Brain pericyte (primary cell): ENCODE measurements at places on chromosomes 3 and 15.

GRCh38 chr3:5431146-5431545 lies 243.6 kb downstream of the EDEM1 start:
- no peak for DNase-seq

DNA sequence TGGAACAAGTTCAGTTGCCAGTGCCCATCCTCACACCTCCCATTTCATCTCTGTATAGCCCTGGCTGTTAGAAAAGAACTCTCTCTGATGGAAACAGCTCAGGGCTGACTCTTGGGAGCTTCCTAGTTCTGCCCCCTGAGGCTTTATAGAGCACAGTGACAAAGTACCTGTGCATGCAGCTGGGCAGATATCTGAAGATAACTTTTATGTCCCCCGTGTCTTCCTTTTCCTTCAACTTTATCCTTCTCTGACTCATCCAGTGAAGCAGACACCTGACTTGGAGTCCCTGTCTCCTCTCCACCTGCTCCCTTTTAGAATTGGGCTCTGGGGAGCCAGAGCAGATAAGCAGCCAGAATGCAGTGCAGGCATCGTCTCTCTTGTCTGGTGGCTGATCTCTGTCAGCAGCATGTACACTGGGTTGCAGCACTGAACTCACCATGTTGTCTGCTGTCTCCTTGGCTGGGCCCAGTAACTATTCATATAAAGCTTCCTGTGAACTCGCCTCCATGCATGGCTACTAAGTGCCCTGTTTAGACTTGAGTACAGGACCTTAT lies 53.9 kb upstream of the PLXNA1 start:
- DNase-seq, result no peak

DNA sequence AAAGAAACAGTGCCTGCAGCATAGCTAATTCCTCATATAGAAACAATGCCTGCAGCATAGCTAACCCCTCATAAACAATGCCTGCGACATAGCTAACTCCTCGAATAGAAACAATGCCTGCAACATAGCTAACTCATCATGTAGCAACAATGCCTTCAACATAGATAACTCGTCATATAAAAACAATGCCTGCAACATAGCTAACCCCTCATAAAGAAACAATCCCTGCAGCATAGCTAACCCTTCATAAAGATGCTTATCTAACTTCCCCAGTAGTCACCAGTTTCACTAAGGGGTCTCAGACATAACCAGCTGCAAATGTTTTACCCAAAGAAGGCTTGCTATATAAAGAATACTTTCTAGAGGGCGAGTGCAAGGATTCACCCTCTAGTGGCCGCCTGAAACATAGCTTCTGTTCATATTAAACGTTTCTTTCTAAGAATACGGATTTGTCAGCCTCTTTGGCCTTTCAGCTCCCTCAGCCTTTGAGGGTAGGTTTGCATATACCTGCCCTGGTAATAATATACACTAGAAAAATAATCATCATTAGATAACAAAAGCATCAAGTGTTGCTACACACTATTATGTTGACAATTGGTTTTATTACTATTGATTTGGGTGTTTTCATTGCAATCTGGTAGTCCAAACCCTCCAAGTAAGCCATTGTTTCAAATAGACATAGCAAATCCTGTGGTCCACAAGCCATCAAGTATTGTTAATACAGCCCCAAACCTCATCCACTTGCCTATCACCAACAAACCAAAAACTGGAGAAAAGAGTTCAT lies 44.4 kb upstream of the FAN1 start:
- DNase-seq, result no peak

GRCh38 chr3:50278123-50278879 lies 586 bp upstream of the LSMEM2 start:
- DNase-seq, result no peak

GRCh38 chr15:99970891-99971430 lies 237.7 kb upstream of the LYSMD4 start:
- no peak for DNase-seq

DNA sequence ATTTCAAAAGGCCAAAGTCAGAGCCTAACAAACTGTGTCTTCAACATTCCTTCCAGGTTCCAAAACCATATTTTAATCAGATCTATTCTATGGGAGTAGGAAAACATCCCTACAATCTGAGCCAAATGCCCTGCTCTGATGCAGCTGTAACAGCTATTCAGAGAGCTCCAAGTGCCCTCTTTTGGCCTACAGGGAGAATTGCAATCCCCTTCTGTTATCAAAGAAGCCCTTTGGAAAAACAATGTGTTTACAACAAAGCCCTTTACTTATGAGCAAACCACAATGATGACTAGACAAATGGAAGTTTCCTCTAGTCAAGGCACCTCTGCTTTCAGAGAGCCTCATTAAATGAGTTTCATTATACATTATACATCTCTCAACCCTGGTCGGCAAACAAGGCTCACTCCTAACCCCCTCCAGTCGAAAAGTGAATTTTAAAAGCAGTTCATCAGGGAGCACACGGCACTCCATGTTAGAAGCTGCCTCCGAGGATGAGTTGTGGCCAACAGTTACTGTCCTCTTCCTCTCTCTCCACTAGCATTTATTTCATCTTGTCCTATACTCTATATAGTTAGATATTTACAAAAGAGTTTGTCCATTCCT lies 42.6 kb upstream of the TMCO5A start:
- DNase-seq, result no peak

DNA sequence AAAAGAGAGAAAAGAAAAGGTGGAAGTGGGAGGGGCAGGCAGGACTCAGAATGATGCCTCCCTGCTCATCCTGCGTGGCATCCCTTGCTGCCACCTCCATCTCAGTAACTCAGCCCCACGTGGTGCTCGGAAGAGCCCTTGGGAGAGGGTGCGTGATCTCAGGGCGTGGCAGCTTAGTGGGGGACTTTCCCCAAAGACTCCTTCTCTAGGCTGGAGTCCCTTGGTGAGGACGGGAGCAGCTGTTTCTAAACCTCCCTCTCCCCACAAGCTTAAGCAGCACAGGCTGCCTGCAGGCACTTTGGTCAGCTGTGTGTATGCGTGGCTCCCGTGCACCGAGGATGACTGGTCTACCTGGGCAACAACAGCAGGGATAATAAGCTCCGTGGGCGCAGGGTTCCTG lies 7.4 kb upstream of the ANPEP start:
- DNase-seq, result no peak

GRCh38 chr3:129557548-129557894 lies 14.5 kb downstream of the H1-8 start:
- no peak for DNase-seq

DNA sequence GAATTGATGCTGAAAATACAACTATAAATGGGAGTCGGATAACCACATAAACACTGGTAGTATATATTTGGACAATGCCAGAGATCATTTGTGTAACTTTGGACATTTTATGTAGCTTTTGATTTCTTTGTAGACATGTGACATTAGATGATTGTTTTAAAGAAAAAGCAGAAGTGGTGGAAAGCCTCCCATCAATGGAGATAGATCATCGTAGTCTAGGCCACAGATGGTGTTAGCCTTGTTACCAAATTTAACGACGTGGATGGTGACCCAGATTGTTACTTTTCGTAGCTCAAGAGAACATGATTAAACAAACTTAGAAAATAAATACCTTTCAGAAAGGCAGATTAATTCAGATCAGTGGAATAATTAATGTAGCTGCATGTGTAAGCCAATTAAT lies 8.8 kb downstream of the CACNA1D start:
- no peak for DNase-seq

GRCh38 chr3:159191447-159191846 lies 389.6 kb downstream of the MFSD1 start:
- no peak for DNase-seq

DNA sequence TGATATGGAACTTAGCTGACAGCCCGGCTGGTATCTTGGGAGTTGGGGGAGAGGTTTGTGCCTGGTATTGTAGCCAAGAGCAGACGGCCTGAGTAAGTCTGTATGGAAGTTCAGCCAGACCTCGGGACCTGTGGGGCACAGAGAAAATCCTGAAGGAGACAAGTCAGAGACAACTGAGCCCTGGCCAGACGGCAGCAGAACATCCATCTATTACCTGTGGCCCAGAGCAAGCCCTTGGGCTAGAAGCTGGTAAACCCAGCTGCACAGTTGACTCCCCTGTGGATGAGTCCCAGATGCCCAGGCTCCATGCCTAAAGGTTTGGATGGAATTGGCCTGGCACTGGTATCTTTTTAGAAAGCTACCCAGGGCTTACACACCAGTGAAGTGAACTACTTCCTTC lies 70.4 kb upstream of the DLG1 start:
- DNase-seq, result no peak

DNA sequence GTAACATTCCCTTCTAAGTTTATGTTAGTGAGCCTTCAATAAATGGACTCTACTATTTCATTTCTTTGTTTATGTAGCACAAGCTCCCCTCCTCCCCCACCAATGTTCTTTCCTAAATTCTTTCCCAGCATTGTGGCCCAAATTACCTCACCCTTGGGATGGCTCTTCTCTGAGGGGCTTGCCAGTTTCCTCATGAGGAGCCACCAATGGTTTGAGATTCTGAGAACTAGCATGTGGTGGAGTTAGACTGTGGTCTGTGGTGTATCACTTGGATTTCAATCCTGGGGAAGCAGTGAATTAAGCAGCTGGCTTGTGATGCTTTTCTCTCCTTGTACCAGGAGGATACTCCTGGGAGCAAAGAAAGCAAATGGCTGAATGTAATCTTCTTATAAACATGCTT lies 50.0 kb upstream of the NPHP3 start:
- no peak for DNase-seq

GRCh38 chr3:30356866-30357753 lies 249.3 kb upstream of the TGFBR2 start:
- DNase-seq, result no peak

- DNase-seq, result peak; percentile 54
Observed at GRCh38 chr3:149273096-149273751, 51.6 kb upstream of the CP start.

GRCh38 chr3:195020921-195021320 lies 250.0 kb downstream of the XXYLT1 start:
- DNase-seq, result no peak

- DNase-seq, result no peak
Observed at GRCh38 chr3:158452334-158452733, 118.7 kb upstream of the MLF1 start.

DNA sequence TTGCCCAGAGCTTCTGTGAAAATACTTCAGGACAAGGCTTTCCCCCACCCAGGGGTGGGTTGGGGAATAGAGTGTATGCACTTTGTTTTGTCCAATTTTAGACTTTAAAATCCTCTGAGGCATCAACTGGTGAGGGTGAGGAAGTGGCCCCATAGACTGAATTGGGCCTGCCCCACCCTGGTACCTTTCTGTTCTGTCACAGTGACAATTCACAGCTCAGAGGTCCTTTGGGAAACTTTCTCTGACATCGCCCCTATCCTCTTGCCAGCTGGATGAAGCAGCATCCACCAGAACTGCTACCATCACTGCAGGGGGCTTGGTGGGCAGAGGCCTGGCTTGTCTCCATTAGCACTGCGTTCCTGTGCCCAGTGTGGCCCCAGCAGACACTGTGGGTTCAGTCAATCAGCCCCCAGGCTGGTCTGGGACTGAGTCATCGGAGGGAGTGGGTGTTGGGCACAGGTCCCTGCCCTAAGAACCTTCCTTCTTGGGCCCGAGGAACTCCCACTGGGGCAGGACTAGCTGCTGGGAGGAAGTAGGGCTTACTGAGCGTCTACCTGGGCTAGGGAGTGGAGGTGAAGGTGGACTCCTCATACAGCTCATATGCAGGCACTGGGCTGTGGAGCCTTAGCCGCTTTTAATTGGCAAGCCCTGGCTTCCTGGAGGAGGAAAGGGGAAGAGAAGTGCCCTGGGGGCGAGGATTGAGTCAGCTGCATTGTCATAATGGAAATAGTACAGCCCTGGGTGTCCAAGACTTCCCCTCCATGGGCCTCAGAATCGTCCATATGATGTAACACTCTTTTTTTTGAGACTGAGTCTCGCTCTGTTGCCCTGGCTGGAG lies 1.5 kb upstream of the PPM1M start:
- DNase-seq, result no peak

GRCh38 chr15:88315221-88315878 lies 58.8 kb upstream of the NTRK3 start:
- no peak for DNase-seq

- DNase-seq, result peak; percentile 57
Observed at GRCh38 chr3:115350606-115351005, 203.5 kb upstream of the ZBTB20 start.

GRCh38 chr3:151900460-151900859 lies 27.0 kb downstream of the SUCNR1 start:
- DNase-seq, result no peak

DNA sequence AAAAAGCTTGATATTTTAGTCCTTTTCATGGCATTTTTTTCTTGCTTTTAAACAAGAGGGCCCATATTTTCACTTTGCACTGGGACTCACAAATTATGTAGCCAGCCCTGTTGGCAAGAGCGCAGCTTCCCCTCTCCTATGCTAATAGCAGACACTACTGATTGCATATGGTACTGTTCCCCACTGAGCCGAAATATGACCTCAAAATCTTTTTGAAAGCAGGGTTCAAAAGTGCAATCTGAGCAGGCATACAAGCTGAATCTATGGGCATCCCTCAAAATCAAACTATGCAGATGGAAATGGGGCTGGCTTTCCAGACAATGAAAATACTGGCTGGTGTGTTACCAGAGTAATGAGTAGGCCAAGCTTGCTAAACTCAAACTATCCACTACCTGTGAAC lies 225.2 kb upstream of the SETMAR start:
- no peak for DNase-seq

DNA sequence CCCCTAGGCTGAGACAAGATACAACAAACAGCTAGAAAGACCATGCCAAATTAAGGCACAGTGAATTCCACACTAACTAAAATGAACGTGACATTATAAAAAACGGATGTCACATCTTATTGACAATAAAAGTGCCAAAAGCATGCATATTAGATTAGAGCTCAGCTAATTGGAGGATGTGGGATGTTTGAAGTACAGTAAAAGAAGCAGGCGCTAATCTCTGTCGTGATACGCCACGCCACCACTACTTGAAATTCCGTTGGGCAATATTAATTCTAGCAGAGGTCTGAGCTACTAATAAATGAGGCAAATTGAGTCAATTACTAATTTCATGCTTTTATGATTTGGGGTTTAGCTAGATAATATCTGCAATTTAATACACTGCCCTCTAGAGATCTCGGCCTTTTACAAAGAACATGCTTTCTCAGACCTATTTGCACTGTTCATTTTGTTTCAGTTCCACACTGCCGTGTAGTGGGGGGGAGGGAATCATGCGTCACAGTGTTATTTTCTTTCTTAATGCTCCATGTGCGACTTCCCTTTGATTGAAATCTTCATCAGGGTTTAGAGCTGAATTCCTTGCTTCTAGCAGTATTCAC lies 52.9 kb upstream of the ROBO2 start:
- no peak for DNase-seq
